ENCODE measurements at places on chromosomes 11 and 22. TPM values are rescaled to one million over a fixed set of nuclear protein-coding genes. Genes with fewer than 3 reads are reported as not detected.

MUC15 gene
- polyA plus RNA-seq, result not detected

DUSP18 gene
- polyA plus RNA-seq, result 3.4 TPM

GRCh38 chr11:9028581-9028980, 24.8 kb upstream of the NRIP3 start:
- no peak for DNase-seq

BDNF gene
- polyA plus RNA-seq, result 16.4 TPM

DNA sequence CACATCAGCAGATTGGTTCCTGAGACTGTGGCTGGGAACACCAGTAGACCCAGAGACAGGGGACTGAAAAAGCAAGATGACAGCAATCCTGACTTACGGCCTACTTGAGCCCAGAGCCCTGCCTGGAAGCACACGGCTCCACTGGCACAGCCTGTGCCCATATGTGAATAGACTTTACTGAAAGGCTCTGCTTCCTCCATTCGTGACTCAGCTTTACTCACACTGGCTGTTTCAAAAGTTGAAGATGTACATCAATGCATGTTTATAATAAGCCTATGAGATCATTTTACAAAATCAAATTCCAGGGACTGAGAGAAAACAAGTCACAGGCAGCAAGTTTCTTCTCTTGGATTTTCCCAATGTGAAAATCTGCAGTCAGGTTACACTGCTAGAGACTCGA, 134.6 kb upstream of the TEAD1 start:
- peak; percentile 29 for DNase-seq

All from A549 (cell line).